ENCODE measurements at places on chromosomes 5 and 9. TPM values are rescaled to one million over a fixed set of nuclear protein-coding genes. Genes with fewer than 3 reads are reported as not detected.
A peak's percentile ranks its signal among the peaks of the same experiment; 100 is the strongest.

Gene UNC5A
- total RNA-seq: not detected

DNA sequence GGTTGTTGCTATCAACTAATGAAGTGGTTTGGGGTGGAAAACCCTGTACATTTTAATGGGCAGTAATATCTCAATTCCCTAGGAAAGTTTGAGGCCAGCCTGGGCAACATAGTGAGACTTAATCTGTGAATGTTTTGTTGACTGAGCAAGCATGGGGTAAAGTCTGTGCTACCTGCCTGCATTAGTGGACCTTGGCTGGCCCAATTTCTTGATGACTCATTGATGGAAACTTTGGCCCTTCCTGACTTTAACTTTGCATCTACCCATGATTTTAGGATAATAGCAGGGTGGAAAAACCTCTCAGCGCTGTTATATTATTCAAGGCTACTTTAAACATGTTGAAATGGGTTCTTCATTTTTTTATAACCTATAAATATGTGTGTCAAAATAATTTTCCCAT, 389.4 kb upstream of the RORB start:
- no peak for DNase-seq

DNA sequence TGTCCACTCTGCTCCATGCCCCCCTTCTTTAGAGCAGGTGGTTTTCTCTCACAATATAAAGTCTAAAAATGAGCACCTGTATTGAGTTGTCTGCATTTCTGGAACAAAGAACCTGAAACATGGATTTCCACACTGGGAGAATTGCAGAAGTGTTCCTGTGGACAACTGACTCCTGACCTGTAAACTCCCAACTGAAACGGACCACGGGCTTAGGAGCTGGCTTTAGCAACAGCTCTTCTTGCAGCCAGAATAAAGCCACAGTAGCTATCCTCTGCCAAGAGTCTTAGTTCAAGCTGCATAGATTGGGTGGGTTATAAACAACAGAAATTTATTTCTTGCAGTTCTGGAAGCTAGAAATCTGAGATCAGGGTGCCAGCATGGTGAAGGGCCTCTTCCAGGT, 194.7 kb downstream of the DTWD2 start:
- no peak for DNase-seq

GRCh38 chr5:75057561-75057960, 5.2 kb upstream of the GCNT4 start:
- DNase-seq: no peak

DNA sequence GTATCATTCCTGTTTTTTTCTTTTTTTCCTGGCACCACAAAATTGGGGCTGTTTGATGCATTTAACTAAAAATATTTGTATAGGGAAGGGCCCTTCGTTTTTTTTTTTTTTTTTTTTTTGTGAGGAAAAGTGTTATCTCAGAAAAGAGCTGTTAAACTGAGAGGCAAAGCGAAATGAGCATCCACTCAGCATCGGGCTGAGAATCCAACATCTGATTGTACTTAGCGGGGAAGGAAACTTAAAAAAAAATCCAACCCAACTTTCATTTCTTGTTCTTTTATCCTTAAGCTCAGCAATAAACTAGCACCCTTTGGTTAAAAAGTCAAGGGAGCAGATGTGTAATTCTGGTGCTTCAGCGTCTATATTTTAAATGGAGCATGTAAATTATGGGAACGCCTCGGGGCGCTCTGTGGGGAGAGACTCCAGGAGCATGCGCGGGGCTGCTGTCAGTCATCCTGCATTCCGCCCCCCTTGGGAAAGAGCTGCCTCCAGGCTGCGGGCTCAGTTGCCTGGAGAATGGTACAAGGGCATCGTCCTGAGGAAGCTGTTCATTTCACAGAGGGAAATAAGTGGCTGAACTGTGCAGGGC, 33.3 kb downstream of the DMRT2 start:
- no peak for DNase-seq

- DNase-seq: no peak
These were observed 58.4 kb downstream of the C9orf50 start for GRCh38 chr9:129562514-129562913.

GRCh38 chr9:27489087-27489876, 34.8 kb upstream of the IFNK start:
- no peak for DNase-seq

DNA sequence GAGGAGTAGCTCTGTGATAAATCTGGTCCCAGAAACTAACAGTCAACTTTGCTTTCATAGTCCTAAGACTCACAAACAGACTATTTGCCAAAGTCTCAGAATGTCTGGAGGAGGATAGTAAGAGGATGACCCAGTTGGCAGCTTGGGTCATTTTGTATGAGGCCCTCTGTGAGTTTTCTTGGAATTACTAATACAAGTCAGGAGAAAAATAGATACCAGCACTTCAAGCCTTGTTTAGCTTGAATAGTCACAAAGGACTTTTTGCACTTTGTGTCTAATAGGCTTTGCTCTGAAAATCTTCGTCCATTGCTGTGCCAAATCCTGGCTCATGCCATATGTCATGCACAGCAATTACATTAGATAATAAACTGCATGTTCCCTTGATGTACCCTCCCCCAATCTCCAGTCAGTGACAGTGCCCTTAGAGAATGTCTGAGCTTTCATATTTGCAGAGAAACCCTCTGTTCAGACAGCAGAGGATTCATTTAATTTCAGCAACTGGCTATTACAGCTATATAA, 612.8 kb downstream of the CSNK1G3 start:
- DNase-seq: no peak

DNA sequence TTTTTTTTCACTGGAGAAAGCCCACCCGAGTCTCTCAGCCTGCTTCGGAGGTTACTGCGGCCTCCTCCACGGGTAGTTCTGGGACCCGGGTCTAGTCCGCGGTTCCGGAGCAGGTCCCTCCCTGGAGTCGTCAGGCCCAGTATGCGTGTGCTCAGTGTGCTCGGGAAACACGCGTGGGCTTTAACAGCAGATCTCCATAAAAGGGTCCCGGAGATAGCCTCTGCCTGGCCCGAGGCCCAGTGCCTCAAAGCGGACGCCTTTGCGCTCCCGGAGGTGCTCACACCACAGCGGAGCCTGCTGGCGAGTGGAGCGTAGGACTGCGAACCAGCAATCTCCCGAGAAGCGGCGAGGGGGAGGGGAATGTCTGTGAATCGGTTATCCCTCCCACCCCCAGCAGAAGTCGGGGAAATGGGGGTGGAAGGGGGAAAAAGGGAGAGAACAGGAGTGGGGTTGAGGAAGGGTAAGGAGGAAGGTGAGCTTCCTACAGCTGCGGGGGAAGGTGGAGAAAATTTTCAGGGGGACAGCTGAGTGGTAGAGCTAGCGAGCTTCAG, 28.7 kb downstream of the CDKN2A start:
- DNase-seq: peak; percentile 66

GRCh38 chr9:126371007-126371870, 44.6 kb downstream of the MVB12B start:
- DNase-seq: no peak

- DNase-seq: peak; percentile 31
These were observed 42.4 kb upstream of the ZBED3 start for GRCh38 chr5:77129391-77129990.

- DNase-seq: no peak
These were observed 140.9 kb upstream of the TLX3 start for GRCh38 chr5:171168171-171168570.

DNA sequence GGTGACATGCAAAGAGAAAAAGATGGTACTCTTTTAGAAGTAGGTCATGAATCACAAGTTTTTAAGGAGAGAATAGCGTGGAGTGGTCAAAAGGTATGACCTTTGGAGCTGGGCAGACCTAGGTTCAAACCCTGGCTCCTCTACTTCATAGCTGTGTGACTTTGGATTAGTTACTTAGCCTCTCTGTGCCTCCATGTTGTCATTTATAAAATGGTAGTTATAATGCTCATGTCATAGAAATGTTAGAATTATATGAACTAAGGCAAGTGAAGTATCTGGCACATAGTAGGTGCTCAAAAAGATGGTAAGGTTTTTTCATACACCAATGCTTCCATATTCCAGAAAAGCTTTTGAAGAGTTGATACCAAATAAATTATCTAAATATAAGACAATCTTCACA, 7.3 kb downstream of the F2R start:
- DNase-seq: no peak

- peak; percentile 82 for DNase-seq
These were observed 438 bp downstream of the SOX30 start for GRCh38 chr5:157651623-157652376.

- peak; percentile 1 for DNase-seq
These were observed at the start of gene TIFAB for GRCh38 chr5:135452321-135453030. Gene TIFAB (minus strand): TSS chr5:135452351. CDS start chr5:135449939, 2,412 bp downstream.

- no peak for DNase-seq
These were observed 358.1 kb upstream of the PIK3R1 start for GRCh38 chr5:67857502-67857901.

Measured in activated naive CD8-positive, alpha-beta T cell treated with anti-CD3 and anti-CD28 coated beads, Interleukin-2, amount 10 ng/mL, durations not matched to agents 7 days and 5 days (primary cell).